ENCODE measurements at places on chromosomes 2 and 18. TPM values are rescaled to one million over a fixed set of nuclear protein-coding genes. Genes with fewer than 3 reads are reported as not detected.

The SIX2 gene
- 0.11 TPM for total RNA-seq

The SOCS6 gene
- total RNA-seq: 15.3 TPM

The ARHGAP15 gene
- total RNA-seq: 4.8 TPM

The INHBB gene
- total RNA-seq: 9.0 TPM

The LMAN1 gene
- 83.2 TPM for total RNA-seq

The CD28 gene
- 0.72 TPM for total RNA-seq

The COBLL1 gene
- total RNA-seq: 50.1 TPM

The MYL12B gene
- 292 TPM for total RNA-seq

The PDCD1 gene
- 0.23 TPM for total RNA-seq

Data from adrenal gland (tissue), 19 donors.